Left renal pelvis (tissue), 4 donors: ENCODE measurements at places on chromosomes 2 and 18.

DNA sequence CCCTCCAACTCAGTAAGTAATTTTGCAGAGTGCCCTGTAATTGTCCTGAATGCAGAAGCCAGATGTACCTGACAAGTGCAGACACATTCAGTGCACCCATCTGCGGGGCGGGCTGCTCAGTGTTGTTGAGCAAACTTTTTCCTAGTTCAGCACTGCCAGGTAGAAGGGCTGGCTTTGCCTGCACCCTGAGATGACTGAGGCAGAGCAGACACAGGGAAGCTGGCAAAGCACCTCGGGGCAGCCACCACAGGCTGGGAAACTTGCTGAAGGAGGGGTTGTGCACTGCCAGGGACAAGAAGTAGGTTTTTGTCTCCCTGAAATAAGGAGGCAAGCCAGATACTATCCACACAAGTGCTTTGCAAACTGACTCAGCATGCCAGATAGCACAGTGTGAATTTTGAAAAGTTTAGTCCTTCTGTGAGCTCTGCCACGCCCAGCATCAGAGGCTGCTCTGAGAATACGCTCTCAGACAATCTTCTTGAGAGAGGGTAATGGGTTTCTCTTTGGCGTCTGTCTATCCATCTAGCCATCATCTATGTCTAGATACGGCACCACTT is 62.3 kb downstream of the SOWAHC start:
- DNase-seq, result no peak

DNA sequence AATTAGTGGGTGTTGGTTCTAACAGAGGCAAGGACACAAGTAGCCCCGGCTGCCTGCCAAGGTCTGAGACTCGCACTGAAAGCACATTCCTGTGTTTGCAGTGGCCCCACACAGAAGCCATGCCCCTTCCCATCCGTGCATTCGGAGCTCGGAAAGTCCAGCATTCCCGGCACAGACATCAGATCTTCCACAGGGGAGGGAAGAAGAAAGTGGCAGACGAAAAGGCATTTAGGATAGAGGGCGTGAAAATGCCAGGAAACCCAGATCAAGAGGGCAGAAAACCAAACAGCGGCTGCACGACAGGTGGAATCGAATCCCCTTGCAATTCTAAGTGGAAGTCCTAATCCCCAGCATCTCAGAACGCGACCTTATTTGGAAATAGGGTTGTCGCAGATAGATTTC is 105.5 kb upstream of the ASB18 start:
- no peak for DNase-seq

DNA sequence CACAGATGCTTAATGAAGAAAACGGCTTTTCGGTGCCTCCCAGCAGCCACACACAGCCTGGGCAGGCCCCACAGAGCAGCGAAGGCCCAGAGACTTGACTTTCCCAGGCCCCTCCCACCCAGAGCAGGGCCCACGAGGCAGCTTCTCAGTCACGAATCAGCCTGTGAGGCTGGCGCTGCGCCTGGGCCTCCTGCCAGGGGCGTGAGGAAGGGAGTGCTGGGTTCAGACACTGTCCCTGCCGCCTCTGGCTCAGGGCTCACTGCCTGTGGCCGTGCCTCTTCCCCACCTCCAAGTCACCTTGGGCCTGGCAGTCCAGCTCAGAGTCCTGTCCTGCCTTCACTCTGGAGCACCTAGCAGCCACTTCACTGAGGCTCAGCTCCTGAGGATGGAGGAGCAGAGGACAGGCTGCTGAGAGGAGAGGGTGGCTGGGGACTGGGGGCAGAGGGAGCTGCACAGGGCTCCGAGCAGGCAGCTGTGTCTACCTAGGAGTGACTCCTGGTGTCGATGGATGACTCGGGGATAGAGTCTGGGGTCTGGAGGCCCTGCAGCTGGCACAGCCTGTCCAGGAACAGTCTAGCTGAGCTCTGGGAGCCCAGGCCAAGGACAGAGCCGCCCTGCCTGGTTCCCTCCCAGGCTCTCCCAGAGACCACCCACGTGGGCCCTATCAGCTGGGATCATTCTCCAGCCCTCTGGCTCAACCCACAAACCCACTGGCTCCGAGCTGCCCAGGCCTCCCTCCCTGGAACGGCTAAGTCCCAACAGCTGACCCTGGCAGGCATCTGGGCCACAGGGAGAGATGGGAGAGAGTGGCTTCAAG is 36.4 kb upstream of the FOSL2 start:
- no peak for DNase-seq

DNA sequence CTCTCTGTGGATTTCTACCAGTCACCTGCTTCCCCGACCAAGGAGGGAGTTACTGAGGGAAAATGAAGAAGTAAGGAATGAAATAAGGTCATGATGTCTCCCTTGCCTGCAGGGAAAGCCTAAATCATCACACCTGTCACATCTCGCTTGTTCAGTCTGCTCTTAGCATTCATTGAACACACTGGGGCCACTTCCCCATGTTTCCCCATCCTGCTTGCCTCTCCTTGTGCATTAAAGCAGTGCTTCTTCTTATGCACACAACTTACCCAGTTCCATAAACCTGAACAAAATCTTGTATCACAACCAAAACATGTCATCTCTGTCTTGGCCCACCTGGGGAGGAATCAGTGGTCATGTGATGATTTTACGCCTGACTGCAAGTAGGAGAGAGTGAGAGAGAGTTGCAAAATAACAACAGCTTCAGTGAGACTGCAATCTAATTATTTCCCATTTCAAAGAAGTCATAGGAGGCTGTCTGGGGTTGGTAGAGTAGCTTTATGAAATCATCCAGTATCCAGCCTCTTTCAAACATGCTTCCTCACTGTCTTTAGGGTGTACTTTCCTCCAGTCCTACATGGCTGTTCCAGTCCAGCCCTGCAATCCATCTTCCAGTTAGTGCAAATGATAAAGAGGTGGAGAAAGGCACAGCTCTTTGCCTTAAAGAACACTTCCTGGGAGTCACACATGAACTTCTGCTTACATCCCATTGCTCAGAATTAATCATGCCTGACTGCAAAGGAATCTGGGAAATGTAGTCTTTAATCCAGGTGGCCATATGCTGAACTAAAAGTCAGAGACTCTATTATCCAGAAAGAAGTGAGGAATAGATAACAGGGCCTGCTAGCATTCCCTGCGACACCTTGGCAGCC is 220.1 kb downstream of the HAUS1 start:
- DNase-seq, result no peak

- DNase-seq, result no peak
These were observed 79.5 kb downstream of the FARSB start for GRCh38 chr2:222576171-222577081.

- DNase-seq, result no peak
These were observed 17.9 kb upstream of the PTPN4 start for GRCh38 chr2:119741868-119742267.

- DNase-seq, result no peak
These were observed 138.6 kb downstream of the BCL2 start for GRCh38 chr18:63180971-63181376.

- DNase-seq, result no peak
These were observed 48.6 kb downstream of the SOX11 start for GRCh38 chr2:5740817-5741216.

DNA sequence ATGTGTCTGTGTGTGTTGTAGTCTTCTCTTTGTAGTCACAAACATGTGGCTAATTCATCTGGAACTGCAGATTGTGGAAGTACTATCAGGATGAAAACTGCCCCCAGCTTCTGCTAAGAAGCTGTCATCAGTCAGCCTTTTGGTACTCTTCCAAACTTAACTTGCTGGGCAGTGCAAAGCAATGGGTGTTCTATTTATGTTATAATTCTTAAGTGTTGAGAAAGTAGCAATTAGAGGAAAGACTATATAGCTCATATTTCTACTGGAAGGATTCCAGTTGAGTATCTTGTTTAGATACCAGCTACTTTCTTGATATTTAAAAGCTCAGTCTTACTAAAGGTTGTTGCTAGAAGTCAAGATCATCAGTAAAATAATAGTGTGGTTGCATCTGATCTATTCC is 52.1 kb downstream of the SLC38A11 start:
- DNase-seq, result no peak

- no peak for DNase-seq
These were observed 101.8 kb downstream of the TRABD2A start for GRCh38 chr2:84778911-84779690.

- no peak for DNase-seq
These were observed 25.3 kb downstream of the LCLAT1 start for GRCh38 chr2:30472326-30472725.

DNA sequence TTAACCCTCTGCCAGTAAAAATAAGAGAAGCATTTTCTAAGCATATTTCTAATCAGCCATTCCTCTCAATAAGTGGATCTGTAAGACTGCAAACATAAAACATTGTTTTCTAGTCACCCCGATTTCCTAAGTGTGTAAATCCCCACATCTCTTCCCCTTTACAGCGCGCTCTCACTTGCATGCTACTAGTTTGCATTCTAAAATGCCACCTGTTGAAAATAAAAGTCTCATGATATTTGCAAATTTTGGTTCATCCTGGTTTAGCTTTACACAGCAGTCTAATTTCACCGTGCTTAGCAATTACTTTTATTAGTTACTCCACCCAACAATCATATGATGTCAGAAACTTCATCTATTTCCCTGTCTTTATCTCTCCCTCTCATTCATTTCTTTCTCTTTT is 1230.7 kb upstream of the ZEB2 start:
- DNase-seq, result no peak

- no peak for DNase-seq
These were observed 3.7 kb downstream of the CCL20 start for GRCh38 chr2:227817336-227817735.

GRCh38 chr2:238710787-238711186 is 137.1 kb upstream of the TWIST2 start:
- no peak for DNase-seq

- no peak for DNase-seq
These were observed 156.8 kb downstream of the INHBB start for GRCh38 chr2:120502761-120503160.

GRCh38 chr2:25431604-25432003 is 89.9 kb upstream of the DNMT3A start:
- no peak for DNase-seq

GRCh38 chr18:38664929-38665328 is 1099.3 kb upstream of the CELF4 start:
- DNase-seq, result no peak

DNA sequence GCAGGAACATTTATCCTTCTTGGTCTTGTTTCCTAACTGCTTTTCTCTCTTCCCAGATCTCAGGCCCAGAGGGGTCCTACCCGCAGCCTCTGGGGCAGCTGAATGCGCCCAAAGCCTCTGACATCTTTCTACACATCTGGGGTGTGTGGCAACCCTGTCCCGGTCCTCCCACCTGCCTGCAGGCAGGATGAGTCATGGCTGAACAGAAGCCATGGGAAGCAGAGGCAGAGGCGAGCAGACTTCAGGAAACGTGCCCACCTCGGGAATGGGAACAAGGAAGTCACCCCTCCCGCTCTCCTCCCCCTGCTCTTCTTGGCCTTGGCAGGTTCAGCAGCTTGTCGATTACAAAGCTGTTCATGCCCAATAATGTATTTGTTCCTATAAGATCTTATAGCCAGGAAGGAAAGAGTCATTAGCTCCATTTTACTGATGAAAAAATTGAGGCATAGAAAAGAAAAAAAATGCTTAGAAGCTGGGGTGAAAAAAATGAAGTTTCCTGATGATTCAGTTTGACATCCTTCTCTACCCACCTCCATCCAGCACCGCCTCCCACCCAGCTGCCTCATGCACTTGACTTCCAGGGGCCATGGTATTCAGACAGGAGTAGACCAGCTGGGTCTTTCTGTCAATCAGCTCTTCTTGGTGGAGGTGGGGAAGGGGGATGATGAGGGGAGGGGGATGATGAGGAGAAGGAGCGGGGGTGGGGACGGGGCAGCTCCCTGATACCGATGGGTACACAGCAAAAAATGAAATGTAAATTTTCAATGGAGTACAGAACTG is 10.4 kb upstream of the KCNF1 start:
- DNase-seq, result no peak

- no peak for DNase-seq
These were observed 191.6 kb upstream of the SP5 start for GRCh38 chr2:170523506-170523905.

DNA sequence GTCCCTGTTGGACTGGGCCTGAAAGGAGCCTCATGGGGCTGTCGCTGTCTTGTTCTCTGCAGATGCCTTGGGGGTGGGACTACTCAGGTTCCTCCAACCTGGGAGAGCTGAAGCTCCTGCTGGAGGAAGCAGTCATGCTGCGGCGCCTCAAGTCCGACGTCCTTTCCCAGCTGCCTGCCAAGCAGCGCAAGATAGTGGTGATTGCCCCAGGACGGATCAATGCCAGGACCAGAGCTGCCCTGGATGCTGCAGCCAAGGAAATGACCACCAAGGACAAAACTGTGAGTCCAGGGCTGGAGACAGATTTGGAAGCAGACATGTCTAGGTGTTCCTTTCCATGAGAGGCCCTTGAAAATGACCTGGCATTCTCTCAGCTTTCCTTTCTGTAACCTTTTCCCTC is 38.5 kb downstream of the SMARCAL1 start:
- no peak for DNase-seq

- no peak for DNase-seq
These were observed 948.3 kb upstream of the GYPC start for GRCh38 chr2:125707611-125708010.

GRCh38 chr18:41043876-41044275 is 911.2 kb upstream of the PIK3C3 start:
- DNase-seq, result no peak

DNA sequence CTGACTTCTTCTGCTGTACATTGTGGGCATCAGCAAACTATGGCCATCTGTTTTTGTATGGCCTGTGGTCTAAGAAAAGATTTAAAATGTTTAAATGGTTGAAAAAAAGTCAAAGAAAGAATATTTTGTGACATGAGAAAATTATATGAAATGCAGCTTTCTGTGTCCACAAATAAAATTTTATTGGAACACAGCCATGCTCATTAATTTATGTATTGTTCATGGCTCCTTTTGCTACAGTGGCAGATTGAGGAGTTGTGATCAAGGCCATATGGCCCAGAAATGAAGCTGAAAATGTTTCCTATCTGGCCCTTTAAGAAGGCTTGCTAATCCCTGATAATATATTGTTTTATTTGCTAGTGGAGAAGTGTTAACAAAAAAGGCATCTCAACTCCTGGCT is 162.0 kb downstream of the SLC4A3 start:
- DNase-seq, result no peak

DNA sequence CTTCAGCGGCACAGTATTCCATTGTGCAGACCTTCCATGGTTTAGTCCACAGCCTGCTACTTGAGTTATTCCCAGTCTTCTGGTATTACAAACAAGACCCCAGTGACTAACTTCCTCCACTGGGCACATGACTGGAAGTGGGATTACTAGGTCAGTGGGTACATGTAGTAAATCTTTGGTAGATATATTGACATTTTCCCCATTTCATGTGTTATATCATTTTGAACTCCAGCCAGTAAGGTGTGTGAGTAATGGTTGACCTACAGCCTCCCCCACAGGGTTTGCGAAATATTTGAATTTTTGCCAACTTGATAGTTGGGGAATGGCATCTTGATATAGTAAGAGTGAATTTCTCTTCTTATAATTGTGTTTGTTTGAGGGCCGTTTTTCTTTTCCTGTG is 58.8 kb downstream of the RNF144A start:
- DNase-seq, result no peak
